A549 treated with GW870086 at 1 μM for 4 hours (cell line): ENCODE measurements at places on chromosomes 12 and 14. TPM values are rescaled to one million over a fixed set of nuclear protein-coding genes. Genes with fewer than 3 reads are reported as not detected.

ABHD12B gene
- not detected in 5 replicates for total RNA-seq

TSPAN19 gene
- not detected in 5 replicates for total RNA-seq

TMCC3 gene
- 0.88 to 1.8 TPM (median 1.2 TPM) in 5 replicates for total RNA-seq

SSTR1 gene
- 0.03 TPM in 1 of 5 replicates, not detected in the others for total RNA-seq

SMIM41 gene
- total RNA-seq: not detected in 5 replicates

TNFAIP2 gene
- total RNA-seq: 317 to 361 TPM (median 346 TPM) in 5 replicates

KITLG gene
- 10.4 to 14.8 TPM (median 13.4 TPM) in 5 replicates for total RNA-seq

IFNG-AS1 gene
- not detected in 5 replicates for total RNA-seq
